ENCODE measurements at places on chromosomes 7 and 10.

GRCh38 chr10:19713159-19713558 is 103.1 kb upstream of the PLXDC2 start:
- no peak for DNase-seq

DNA sequence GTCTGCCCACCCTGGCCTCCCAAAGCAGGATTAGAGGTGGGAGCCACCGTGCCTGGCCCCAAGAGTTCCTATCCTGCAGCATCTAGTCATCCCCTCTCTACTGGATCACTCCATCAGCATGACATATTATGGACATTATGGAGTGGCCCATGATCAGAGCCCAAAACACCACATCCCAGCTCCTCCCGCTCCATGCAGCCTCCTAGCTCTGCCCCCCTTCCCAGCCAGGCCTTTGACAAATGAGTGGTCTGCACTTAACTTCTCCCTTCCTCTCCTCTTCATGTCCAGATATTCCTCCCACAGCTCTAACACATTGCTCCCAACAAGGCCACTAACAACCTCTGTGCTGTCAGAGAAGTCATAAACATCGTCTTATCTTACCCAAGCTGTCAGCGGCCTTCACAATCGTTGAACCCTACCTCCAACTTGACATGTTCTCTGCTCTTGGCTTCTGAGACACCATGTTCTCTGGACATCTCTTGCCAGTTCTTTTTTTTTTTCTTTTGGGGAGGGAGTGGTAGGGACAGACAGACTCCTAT is 187.6 kb downstream of the NSUN6 start:
- DNase-seq, result no peak

DNA sequence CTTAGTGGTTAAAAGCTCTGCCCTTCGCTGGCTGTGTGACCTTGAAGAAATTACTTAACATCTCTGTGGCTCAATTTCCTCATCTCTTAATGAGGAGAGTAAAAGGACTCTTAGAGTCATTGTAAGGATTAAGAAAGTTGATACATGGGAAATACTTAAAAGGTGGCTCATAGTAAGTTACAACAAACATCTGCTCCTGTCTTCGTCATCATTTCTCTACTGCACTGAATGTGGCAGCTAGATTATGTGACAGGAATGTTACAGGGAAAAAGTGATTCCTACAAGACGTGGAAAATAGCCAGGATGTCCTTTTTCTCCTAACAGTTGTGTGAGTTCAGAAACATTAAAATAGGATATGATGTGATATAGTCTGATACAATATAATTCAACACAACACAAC is 184.7 kb downstream of the FRMD4A start:
- no peak for DNase-seq

- no peak for DNase-seq
These were observed 23.3 kb downstream of the FZD1 start for GRCh38 chr7:91287371-91288084.

GRCh38 chr10:71319042-71319799 is at the start of gene SLC29A3:
TSS of gene SLC29A3 (plus strand) at chr10:71319259. CDS start at chr10:71319310, 51 bp downstream.
- peak; percentile 69 for DNase-seq

GRCh38 chr10:14039968-14040668 is 290.6 kb downstream of the FRMD4A start:
- no peak for DNase-seq

DNA sequence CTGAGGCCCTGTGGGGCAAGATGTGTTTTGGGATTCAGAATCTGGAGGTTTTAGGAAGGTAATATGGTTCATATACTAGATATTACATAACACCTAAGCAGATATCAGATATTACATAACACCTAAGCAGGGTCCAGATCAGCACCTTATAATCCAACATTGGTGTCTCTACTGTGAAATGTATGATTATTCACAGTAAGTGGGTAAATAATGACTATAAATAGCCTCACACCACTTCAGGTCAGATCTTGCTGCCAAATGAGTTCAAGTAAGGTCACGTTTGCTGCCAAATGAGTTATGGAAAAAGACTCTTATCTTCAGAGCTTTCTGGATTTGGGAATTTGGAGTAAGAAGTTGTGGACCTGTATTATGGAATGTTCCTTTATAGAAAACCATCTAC is 14.6 kb downstream of the ADRB1 start:
- DNase-seq, result no peak

- no peak for DNase-seq
These were observed 140.1 kb upstream of the JCAD start for GRCh38 chr10:30199376-30200016.

DNA sequence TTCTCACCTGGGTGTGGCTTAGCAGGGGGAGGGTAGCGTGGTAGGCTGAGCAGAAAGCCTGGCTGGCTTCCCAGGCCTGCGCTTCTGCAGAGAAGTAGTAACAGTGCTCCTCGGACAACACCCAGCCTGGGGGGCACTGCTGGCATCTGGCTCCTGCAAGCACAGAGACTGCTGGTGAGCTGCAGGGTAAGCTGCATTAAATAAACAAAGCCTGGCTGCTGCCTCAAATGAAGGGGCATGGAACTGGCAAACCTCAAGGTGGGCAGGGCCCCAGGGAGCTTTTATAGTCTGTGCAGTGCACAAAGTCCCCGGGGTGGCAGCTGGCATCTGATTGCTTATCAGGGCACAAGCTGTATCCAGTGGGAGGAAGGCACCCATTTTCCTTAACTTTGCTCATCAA is 3.9 kb downstream of the KLRG2 start:
- no peak for DNase-seq

GRCh38 chr10:113735913-113736312 is 15.6 kb upstream of the PLEKHS1 start:
- no peak for DNase-seq

DNA sequence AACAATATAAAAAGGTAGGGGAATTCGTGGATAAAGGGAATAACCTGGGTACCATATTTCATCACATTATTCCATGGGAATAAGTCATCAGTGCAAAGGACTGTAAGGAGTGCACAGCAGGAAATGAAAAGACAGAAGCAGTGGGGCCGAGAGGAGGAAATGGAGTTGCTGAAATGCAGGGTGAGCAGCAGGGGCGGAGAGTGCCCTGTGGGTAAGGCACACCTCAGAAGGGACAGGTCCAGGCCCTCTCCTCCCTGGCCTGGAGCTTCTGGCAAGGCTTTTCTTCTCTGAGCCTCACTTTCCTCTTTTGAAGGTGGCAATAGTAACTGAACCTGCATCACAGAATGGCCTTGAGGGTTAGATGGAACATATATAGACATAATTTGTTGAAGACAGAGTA is 26.2 kb downstream of the IKZF1 start:
- no peak for DNase-seq
